ENCODE measurements at places on chromosomes 6 and 20. TPM values are rescaled to one million over a fixed set of nuclear protein-coding genes. Genes with fewer than 3 reads are reported as not detected.

- DNase-seq: no peak
Measured at GRCh38 chr6:44737829-44738528, 350.5 kb downstream of the CDC5L start.

DNA sequence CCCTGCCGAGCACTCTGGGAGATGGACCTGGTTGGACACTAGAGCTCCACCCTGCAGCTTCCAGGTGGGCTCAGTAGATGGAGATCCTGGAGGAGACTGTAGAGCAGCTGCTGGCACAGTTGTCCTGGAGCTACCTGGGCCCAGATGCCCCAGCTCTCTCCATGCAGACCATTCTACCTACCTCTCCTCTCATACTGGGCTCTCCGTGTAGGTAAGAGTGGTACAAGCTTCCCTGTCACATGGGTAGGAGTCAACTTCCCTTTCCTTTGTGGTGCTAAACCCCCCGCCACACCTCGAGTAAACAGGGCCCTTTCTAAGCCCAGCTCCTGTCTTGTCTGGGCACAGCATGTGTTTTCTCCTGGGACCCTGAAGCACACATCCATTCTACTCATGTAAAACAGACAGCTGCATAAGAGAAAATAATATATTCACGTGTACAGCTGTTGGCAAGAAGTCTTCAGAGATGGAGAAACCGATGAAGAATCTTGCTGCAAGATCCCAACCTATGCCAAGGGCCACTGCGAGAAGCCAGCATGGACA, 108.1 kb upstream of the DUSP22 start:
- DNase-seq: no peak

DNA sequence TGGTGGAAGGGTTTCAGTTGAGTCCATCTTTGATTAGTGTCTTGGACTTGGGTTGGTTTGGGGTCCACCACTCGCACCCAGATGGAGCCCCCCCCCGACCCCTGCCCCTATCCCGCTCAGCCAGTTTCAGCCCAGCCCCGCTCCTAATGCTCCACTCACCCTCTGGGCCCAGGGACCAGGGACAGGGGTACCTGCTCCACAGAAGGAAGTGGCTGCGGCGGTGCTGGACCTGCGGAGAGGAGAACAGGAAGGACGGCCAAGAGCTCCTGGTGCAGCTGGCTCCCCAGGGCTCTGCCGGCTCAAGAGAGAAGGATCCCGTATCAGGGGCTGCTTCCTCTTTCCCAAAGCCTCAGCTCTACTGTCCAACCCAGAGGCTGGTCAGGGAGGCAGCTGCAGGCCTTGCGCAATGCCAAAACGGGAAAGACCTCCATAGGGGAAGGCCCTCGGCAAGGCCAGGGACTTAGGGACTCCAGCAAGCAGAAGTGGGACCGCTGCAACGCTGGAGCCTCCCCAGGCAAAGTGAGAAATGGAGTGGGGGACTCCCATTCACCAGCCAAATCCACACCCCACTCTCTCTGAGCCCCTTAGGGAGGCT, at the start of gene SIGLEC1:
Gene SIGLEC1, minus strand, starts transcription at position 322 of the 595 bp plus-strand sequence. CDS start 5,472 bp downstream, outside the sequence.
- no peak for DNase-seq

The GJA10 gene
- total RNA-seq: not detected

- DNase-seq: no peak
Measured at GRCh38 chr6:46370622-46371021, 120.6 kb downstream of the RCAN2 start.

The MTFR2 gene
- 18.6 TPM for total RNA-seq

DNA sequence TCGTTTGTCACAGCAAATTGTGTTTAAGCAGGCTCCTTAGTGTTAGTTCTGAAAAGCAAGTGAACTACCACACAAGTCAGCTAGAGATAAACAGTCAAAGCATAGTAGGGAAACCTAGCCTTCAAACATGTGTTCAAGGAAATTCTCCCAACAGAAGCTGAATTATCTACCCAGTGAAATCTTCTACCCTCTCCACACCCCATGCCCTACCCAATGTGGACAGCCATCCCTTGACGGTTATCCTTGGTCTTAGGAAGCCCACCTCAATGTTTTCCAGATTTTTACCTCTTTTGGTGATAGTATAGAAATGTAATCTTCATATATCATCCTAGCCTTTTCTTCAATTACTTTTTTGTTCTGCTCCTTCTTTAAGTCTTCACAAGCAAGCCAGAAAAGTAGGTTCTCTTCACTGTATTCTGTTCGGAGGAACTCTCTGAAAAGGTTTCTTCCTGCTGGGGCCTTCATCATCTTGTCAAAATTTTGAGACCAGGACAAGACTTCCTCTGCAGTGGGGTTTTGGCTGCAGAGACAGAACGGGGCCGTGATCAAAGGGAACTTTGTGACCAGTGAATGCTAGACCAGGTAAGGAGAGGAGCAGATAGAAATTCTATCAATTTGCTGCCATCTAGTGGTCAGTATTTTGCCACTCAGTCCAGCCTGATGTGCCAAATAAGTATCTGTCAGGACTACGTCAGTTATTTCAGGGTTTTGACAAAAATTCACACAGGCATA, 21.6 kb upstream of the MTRF1L start:
- no peak for DNase-seq

The MEI4 gene
- 0.06 TPM for total RNA-seq

GRCh38 chr20:37670351-37670791, 23.5 kb upstream of the CTNNBL1 start:
- DNase-seq: no peak

DNA sequence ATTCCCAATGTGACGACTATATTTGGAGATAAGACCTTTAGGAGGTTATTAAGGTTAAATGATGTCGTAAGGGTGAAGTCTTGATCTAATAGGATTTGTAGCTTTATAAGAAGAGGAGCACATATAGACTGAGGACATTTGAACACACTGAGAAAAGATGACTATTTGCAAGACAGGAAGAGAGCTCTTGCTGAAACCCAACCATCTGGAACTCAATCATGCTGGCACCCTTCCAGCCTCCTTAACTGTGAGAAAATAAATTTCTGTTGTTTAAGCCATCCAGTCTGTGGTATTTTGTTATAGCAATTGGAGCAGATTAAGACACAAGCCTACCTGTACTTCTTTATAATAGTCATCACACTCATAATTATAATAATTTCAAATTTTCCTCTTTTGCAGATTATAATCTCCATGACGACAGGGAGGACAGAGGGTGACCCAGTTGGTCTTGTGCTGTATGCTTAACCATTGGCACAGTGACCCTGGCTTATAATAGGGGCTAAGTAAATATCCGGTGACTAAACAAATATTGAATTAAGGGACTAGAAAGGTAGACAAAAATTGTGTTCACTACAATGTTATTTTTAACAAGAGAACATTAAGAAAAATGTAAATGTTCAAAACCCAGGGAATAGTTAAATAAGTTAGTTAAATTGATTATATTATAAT, 206.4 kb upstream of the HDDC2 start:
- DNase-seq: peak; percentile 31

DNA sequence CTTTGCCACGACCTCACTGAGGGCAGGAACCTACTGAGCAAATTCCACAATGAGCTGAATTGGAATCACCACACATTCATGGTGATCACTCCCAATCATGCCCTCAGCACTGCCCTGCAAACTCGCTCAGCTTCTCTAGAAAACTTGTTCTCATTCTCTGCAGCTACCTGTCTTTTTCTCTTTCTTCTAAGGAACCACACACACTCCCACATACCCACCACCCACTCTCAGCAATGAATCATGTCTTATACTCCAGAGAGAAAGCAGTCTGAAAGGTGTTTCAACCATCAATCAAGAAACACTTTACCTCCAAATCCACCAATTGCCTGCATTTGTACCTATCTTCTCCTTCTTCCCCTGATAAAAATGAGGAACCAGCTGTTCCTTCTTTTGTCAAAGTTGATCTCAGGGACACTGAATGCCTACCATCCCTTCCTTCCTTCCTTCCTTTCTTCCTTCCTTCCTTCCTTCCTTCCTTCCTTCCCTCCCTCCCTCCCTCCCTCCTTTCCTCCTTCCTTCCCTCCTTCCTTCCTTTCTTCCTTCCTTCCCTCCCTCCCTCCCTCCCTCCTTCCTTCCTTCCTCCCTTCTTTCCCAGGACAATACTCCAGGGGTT, 84.6 kb upstream of the SGK1 start:
- no peak for DNase-seq

The BCAS1 gene
- under 0.01 TPM for total RNA-seq

Measured in epithelial cell of proximal tubule (primary cell).